Epithelial cell of proximal tubule (primary cell): ENCODE measurements at places on chromosomes 1 and 21.

- no peak for DNase-seq
Measured at GRCh38 chr1:219712506-219712905, 99.6 kb upstream of the ZC3H11B start.

DNA sequence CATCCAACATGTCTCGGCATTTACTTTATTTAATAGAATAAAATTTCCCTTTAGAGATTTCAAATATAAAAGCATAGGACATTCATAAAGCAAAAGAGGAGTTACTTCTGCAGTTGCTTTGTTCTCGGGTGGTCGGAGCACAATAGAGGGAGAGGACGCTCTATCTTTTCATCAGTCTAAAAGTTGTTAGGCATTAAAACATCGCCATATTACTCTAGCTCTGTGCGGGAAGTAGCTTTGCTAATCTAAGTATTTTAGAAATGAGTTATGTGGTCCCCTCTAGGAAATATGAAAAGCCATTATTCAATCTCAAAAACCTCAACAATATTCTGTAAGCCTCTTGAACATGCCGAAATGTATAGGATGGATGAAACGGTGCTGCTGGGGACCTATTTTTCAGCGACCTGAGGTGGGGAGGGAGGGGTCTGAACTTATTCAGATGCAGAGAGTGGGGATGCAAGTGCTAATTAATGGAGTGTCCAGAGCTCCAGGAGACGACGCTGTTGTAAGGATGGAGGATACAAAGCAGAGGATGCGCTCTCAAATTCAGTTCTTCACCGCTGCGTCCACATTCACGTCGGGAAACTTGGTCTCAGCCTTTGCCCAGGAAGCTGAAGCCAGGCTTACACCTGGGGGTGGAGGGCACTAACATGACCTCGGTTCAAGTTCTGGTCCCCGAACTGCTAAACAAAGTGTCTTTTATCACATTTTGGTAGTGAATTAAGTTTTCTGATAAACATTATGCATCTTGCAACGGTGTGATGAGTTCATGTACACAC is 6.3 kb downstream of the CDKN2C start:
- DNase-seq, result no peak

- DNase-seq, result no peak
Measured at GRCh38 chr1:110570901-110571300, 35.3 kb downstream of the KCNA2 start.

DNA sequence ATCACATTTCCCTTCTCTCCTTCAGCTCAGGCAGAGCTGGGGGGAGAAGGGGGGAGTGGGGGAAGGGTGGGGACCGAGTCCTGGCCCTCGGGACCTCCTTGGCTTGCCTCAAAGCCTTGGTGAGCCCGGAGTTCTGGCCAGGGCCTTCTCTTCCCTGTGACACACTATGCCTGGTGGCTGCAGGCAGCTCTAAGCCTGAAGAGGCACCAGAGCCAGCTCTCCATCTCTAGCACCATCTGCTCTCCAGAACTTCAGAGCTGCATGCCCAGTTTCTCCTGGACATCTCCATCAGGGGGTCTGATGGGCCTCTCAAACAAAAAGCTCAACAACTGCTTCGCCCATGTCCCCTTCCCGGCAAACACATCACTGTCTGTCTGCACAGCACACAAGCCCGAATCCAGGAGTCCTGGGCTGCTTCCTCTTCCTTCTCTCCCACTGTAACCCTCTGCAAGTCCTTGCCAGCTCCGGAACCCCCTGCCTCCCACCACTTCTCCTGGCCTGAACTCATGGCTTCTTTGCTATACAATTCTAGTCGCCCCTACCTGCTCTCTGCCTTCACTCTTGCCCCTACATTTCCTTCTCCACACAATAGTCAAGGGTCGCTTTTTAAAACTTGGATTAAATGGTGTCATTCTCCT is 26.5 kb downstream of the KIAA1614 start:
- no peak for DNase-seq

DNA sequence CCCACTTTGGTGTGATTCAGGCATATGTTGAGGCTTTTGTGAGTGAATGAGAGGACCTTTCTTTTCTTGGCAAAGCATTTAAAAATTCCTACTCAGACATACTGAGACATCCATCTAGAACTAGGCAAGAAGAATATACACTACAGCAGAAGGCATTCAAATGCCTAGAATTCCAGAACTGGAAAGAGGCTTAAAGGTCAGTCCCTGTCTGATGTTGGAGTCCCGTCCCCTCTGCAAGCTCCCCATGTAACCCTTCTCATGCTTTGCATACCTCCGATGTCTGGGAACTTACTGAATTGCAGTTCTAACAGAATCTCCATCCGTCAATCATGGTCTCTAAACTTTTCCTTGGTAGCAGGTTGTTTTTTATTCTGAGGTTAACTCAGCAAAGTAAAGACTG is 152.9 kb downstream of the ATP6V1G3 start:
- no peak for DNase-seq

GRCh38 chr21:30211071-30211470 is 4.8 kb downstream of the CLDN8 start:
- no peak for DNase-seq

DNA sequence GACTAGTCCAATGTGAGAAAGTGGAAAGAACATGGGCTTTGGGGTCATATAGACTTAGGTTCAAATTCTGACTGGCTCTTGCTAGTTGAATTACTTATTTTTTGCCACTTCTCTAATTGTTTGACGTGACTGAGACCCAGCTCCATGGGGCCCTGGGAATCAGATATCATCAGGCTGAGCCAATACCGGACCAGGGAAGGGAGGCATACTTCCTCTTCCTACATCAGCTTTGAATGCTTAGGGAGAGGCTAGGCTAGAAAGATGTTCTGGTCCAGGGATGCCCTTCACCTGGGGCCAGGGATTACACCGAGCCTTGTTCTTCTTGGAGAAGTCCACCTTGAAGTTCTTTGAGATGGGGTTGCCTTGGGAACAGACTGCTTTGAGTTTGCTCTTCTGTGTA is 3.7 kb upstream of the NR1I3 start:
- DNase-seq, result no peak

DNA sequence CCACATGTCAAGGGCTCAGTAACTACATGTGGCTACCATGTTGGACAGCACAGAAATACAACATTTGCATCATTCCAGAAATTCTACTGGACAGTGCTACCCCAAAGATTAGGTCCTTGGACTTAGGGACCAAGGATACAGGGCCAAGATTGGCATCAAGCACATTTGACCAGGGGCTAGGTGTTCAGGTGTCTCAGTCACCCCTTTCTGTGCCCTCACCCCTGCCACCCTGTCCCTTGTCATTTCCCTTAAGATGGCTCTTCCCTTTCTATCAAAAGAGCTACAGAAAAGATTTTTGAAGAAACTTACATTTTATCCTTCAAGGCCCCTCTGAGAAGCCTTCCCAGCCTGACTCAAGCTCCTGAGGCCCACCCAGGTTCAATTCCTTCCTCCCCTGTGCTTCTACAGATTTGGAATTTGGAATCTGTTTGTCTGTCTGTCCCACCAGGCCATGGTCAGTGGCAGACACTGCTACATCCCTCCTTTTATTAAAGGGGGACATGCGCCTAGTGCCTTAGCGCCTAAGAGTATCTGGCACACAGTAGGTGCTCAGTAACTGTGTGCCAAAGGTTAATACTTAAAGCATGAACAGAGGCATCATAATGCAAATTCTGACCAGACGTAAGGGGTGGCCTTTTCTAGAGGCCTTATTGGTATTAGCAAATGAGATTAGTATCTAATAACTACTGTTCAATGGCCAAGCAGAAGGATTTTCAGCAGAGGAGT is 21.4 kb downstream of the CSF1 start:
- DNase-seq, result no peak

- no peak for DNase-seq
Measured at GRCh38 chr1:147665521-147665920, 4.8 kb downstream of the ACP6 start.

- DNase-seq, result no peak
Measured at GRCh38 chr1:100396651-100397050, 44.3 kb downstream of the CDC14A start.

DNA sequence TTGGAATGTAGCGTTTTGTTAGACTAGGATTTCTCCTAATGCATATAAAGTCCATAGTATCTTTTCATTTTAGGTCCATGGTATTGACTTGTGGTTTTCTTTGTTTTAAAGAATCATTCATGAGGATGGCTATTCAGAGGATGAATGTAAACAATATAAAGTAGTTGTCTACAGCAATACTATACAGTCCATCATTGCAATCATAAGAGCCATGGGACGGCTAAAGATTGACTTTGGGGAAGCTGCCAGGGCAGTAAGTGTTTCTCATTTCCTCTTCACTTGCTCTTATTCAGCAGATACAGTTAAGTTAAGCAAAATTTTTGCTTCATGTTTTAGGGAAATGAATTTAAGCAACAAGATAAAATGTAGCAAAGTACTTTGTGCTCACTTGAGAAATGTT is 25.4 kb downstream of the GNAI3 start:
- DNase-seq, result no peak

DNA sequence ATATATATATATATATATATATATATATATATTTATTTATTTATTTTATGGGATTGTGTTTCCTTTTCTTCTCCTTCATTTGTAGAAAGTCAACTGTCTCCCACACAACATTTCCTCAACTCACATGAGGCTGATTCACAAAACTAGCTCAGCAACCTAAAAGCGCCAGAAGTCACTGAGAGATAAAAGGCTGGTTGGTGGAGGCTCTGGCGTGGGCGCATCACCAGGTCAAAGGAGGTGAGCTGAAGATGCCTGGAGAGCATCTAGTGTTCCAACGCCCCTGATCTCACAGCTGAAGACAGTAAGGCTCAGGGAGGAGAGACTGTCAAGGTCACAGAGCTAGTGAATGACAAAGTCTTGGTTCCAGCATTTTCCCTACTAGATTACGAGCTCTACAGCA is 78.0 kb downstream of the HLCS start:
- DNase-seq, result no peak

DNA sequence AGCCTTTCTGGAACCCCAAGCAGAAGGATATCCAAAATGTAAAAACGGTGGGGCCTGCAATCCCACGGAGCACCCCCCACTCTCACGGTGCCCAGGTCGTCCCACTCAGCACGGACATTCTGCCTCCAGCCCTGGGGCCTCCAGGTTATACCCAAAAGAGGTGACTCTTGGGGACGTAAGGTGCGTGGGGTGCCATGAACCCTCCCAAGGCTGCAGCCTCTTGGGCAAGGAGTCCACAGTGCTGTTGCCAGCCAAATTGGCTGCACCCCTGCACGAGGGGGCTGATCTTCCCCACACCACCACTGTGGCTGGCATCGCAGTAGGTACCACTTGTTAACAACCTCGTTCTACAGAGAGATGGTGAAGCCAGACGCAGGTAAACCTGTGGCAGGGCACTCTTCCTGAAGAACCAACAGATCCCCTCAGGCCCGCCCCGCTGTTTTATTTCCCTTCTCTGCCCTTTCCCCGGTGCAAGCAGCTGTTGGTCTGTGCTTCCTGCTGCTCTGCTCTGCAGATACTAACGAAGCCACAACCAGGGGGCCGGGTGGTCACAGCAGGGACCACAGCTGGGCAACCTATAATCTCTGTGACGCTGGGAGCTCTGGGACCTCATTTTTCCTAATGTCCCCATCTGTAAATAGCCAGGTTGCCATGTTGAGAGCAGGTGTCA is 8.7 kb downstream of the TFF3 start:
- DNase-seq, result no peak

DNA sequence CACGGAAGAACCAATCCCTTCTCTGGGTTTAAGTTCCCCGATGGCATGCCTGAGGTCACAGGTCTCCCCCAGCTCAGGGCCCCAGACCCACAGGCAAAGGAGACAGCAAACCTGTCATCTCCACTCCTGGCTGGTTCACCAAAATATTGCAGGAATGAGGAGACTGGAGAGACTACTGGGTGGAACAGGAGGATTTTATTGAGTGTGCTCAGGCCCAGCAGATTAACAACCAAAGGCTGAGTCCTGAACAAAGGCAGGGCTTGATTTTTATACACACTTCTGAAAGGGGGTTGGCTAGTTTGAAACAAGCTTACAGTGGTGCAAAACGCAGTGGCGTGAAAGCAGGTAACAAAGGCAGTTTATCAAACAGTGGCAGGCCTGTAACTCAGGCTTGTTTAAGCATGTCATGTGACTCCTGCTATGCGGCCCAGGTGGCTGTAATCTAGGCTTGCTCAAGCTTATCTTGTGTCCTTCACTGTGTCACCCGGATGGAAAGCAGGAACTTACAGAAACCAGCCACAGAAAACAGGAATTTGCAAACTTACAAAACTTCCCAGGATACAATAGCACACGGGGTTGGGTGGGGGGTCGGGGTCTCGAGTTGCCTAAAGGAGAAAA is 27.4 kb upstream of the KCNJ15 start:
- DNase-seq, result no peak

DNA sequence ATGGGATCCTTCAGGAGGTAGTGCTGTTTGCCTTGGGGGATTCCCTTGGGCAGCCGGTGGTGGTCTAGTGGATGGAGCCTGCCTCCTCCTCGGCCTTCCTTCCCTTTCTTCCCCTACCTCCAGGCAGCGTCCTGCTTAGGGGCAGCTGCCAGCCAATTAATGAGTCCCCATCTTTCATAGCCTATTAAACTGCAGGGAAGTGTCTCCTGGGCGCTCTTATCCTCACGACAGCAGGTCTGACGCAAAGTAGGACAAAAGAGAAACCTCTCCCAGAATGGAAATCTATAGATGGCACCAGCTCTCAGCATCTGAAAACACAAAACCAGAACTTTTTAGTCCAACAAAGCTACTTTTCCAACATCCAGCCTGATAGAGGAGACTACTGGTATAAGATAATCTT is 69.3 kb downstream of the ELAVL4 start:
- no peak for DNase-seq

- no peak for DNase-seq
Measured at GRCh38 chr1:66147226-66147835, 354.6 kb downstream of the PDE4B start.

- DNase-seq, result no peak
Measured at GRCh38 chr1:46675549-46676314, 4.1 kb downstream of the TEX38 start.

GRCh38 chr1:181985936-181986906 is 75.3 kb downstream of the ZNF648 start:
- no peak for DNase-seq

GRCh38 chr1:6054596-6054995 is 8.9 kb downstream of the KCNAB2 start:
- no peak for DNase-seq

DNA sequence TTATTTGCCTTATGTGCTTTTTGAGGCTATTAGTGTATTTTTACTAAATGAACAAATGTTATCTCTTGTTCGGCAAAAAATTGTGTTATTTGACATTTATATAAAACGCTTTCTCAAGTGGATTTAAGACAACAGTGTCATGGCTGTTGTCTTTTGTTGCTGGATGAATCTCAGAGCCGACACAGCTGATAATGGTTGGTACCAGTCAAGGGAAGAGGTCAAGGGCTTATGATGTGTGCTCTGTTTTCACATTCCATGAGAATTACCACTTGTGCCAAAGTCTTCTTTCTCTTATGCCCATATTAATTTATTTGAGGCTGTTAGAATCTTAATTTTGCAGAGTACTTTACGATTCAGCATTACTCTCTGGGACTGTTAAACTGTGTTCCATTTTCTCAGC is 17.9 kb upstream of the CD101 start:
- no peak for DNase-seq

GRCh38 chr1:28860332-28861073 is 48.5 kb downstream of the OPRD1 start:
- DNase-seq, result peak; percentile 86

GRCh38 chr1:1665815-1666251 is 7.0 kb upstream of the CDK11B start:
- DNase-seq, result no peak
